ENCODE measurements at places on chromosomes 11 and 22. TPM values are rescaled to one million over a fixed set of nuclear protein-coding genes. Genes with fewer than 3 reads are reported as not detected.

DNA sequence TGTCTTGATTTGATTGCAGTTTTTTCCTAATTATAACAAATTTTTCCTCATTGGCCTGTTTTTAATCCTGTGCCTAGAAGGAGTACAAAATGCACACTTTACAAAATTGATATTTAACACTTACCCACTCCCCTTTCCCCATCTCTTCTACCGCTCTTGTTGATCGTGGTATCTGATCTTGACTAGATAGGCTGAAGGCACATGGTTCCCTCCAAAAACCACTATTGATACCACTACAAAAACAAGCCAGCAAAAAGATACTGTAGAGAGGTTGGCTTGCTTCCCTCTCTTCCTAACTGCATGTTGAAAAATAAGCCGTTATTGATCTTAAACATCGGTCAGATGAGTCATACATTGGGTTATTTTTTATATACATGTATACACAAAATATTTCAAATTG lies 14.6 kb upstream of the ZNF143 start:
- DNase-seq: no peak

Gene OR8G5
- total RNA-seq: not detected

Gene DEUP1
- not detected for total RNA-seq

DNA sequence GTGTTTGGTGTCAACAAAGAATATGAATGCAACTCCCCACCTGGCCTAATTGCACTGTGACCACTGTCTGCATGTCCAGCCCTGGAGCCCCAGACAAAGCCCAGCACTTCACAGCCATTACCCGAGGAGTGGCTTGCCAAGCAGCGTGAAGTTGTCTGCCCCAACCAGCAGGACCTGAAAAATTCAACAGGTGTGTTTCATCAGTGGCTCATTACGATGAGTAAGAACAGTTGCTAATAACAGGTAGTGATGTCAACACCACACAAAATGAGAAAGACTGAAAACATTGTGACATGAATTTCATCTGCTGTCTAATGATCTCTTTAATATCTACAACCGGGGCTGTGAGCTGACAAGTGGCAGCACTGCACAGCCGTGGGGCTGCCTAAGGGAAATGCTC lies 10.3 kb downstream of the MRPL21 start:
- no peak for DNase-seq

DNA sequence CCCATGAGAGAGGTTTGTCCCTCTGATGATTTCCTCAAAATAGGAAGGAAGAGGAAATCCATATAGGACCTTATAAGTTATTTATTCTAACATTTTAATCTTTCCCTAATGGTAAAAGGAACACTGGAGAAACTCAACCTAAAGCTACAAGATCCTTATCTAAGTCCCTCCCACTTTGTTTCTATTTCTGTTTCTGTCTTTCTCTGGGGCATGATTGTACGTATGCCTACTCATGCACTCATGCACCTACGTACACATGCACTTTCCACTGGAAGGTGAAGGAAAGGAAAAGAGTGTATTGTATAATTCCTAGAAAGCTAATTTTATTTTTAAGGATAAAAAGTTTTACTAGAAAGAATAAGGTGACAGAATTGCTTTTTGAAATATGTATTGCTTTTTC lies 125.0 kb downstream of the RAB38 start:
- no peak for DNase-seq

GRCh38 chr11:2724653-2725367 lies 25.0 kb upstream of the KCNQ1OT1 start:
- no peak for DNase-seq

- DNase-seq: no peak
Measured at GRCh38 chr11:75502138-75502537, 23.6 kb downstream of the GDPD5 start.

Gene CAPRIN1
- 221 TPM for total RNA-seq

Gene SLN
- not detected for total RNA-seq

GRCh38 chr11:69403556-69404215 lies 77.8 kb upstream of the LINC01488 start:
- no peak for DNase-seq

DNA sequence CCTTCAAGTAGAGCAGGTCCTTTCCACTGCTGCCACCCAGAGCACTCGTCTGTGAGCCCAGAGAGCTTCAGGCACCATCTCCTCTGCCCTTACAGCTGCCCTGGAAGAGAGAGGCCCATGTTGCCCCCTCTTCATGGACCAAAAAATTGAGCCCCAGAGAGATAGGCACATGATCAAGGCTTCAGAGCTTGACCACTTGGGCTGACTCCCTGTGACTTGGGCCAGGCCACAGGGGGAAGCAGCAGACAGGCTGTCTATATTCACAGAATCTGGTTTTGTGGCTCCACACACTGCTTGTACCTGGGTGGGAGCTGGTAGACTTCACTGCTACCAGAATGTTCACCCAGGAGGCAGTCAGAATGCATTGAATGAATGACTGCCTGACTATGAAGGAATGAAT lies 58.2 kb downstream of the SMIM38 start:
- DNase-seq: no peak

Gene LARGE2
- total RNA-seq: 0.40 TPM

All from activated CD4-positive, alpha-beta T cell treated with anti-CD3 and anti-CD28 coated beads, Interleukin-2, amount 10 ng/mL, durations not matched to agents 7 days and 5 days (primary cell).